Kasumi-1 (cell line): ENCODE measurements at places on chromosomes 13 and 19.

- DNase-seq = no peak
These were observed 19.3 kb downstream of the COL4A2 start for GRCh38 chr13:110326263-110326904.

GRCh38 chr13:49877629-49878218, 58.4 kb downstream of the SPRYD7 start:
- peak; percentile 13 for DNase-seq

GRCh38 chr19:30564551-30565011, 192.4 kb downstream of the ZNF536 start:
- DNase-seq = no peak

GRCh38 chr19:29625186-29625651, 19.1 kb downstream of the POP4 start:
- DNase-seq = no peak

DNA sequence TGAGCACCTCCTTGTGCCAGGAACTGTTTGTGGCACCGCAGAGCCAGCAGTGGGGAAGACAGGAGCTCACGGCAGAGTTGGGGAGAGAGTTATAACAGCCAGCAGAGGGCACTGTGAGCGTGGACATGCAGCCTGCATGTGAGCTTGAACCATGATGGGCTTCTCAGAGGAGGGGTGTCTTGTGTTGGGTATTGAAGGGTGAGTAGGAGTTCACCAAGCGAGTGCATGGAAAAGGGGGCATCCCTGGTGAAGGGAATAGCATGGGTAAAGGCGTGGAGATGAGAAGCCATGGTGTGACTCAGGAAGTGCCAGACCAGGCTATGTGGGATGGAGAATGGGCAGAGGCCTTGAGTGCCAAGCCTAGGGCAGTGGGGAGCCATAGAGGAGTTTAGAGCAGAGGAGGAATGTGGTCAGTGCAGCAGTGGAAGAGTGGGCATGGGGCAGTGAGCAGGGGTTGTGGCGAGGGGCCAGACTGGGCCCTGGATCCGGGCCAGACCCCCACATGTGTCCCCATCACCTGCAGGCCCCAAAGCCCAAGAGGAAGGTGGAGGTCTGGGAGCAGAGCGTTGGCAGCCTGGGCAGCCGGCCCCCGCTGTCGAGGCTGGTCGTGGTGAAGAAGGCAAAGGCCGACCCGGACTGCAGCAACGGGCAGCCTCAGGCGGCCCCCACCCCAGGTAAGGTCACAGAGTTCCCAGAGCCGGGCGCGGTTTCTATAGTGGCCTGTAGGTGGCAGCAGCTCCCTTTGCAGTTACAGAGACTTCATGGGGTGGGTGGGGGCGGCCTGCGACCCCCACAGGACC, 11.8 kb upstream of the SHD start:
- DNase-seq = peak; percentile 80

DNA sequence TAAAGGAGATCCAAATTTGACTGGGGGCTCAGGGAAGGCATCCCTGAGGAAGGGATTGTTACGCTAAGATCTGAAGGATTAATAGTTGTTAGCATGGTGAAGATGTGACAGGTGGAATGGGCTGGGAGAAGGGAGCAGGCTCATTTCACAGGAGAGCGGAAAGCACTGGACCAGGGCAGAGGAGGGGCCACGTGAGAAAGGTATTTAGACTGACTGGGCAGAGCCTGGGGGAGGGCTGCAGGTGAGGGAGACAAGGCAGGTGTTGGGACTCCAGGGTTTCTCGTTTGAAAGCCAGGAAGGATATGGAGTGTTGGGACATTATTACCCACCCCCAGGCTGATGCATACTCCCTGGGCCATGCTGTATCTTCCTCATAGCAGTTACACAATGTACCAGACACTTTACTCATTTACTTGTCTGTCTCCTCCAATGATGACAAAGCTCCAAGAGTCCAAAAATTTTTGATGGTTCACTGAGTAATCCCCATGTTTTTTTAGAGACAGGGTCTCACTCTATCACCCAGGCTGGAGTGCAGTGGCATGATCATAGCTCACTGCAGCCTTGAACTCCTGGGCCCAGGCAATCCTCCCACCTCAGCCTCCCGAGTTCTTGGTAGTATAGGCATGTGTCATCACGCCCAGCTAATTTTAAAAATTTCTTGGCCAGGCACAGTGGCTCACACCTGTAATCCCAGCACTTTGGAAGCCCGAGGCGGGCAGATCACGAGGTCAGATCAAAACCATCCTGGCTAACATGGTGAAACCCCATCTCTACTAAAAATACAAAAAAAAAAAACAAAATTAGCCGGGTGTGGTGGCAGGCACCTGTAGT, 2.3 kb downstream of the TRAPPC6A start:
- no peak for DNase-seq

DNA sequence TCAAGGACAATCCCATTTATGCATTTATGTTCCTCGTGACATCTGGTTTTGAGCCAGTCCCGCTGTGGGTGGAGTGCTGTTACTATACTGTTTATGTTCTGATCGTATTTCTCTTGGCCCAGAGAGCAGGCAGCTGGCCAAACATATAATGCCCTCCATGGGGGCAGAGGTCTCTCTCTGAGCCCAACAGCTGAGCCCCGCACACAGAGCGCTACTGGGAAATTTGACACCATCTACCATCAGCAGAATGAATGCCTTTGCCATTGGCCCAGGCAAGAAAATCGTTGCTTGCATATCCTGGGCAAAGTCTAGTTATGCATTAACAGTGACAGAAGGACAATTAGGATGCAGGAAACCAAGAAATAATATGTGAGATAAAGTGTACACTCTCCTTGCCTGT, 126.8 kb upstream of the CACNA1A start:
- DNase-seq = no peak

GRCh38 chr13:110324026-110324749, 17.1 kb downstream of the COL4A2 start:
- no peak for DNase-seq

DNA sequence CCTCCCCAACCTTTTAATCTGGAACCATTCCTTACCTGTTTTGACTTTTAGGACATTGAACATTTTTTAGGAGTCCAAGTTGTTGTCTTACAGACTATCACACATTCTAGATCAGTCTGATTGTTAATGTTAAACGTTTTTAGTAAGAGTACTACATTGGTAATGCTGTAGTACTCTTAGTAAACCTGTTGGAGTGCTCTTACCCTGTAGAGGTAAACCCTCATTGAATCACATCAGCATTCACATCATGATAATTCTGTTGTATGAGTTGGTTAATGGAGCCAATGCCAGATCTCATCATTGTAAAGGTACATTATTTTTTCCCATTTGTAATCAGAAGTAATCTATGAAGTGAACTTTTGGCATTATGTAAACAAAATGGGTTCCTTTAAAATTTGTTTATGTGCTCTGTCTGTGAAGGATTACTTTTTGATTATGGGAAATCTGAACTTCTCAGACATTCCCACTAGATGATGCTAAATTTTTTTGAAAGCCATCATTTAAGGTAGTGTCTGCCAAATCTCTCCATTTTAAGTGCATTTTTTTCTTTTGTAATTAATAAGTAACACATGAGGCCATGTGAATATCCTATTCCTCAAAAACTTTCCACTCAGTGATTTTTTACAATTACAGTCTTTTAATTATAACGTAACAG, 55.2 kb downstream of the VWA8 start:
- peak; percentile 53 for DNase-seq

GRCh38 chr13:110973007-110973700, 58.3 kb upstream of the ANKRD10 start:
- no peak for DNase-seq

DNA sequence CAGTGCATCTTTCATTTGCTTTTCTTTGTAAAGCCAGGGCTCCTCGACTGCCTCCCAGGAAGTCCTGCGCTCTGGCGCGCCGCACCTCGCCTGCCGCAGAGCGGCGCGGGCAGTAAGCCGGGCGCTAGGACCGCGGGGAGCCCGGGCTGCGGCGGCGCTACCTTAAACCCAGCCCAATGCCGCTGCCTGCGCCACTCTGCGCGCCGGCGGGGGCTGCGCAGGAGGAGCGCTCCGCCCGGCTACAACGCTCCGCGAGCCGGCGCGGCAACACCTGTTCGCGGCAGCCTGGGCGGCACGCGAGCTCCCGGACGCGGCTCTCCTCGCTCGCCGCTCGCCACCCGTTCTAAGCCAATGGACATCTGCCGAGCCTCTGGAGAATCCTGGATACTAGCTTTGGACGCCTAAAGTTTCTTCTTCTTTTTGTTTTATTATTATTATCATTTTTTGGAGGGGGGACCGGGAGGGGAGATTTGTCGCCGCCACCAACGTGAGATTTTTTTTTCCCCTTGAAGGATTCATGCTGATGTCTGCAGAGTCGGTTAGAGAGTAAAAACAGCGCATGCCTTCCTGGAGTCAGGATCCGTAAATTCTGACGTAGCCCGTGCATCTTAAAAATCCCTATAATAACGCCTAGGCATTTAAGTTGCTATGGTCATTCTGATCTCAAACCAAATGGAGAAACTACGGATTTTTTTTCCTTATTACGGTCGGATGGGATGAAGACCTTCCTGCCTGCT, at the start of gene FGF9:
Gene FGF9 (plus strand): TSS at position 191 of the 737 bp plus-strand sequence. CDS start 840 bp downstream, outside the sequence.
- peak; percentile 5 for DNase-seq

DNA sequence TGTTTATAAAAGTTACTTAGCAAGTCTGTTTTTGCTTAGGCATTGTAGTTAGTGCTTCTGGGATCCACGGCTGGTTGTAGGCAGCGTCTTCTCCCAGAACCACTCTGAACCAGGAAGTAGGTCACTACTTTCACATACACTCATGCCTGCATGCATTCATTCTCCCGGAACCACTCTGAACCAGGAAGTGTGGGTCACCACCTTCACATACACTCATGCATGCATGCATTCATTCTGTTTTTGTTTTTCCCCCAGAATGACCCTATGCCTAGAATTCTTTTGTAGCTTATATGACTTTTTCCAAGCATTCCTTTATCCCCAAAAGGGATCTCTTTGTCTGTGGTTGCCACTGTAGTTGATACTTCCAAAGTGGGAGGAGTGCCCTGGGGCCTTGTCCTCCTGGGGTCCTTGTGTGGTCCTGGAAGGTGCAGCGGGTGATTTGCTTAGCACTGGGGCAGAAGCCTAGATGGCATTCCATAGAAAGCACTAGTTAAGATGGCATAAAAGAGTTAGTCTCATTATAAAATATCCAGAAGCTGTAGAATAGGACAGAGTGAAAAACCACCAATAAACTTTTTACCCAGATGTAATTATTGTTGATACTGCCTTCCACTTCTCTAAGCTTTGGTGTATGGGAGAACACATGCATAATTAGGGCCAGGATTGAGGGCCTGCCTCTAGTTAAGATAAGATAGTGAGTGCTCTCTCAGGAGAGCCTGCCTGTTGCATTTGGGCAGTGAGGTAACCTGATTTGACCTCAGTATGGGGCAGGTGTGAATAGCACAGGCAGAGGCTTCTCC, 68.6 kb upstream of the TEX29 start:
- no peak for DNase-seq
